Stimulated activated CD4-positive, alpha-beta T cell treated with anti-CD3 and anti-CD28 coated beads, Interleukin-1b, Interleukin-23, amount 100 ng/mL, for 4 hours (primary cell): ENCODE measurements at places on chromosomes 13 and 19.
A peak's percentile ranks its signal among the peaks of the same experiment; 100 is the strongest.

DNA sequence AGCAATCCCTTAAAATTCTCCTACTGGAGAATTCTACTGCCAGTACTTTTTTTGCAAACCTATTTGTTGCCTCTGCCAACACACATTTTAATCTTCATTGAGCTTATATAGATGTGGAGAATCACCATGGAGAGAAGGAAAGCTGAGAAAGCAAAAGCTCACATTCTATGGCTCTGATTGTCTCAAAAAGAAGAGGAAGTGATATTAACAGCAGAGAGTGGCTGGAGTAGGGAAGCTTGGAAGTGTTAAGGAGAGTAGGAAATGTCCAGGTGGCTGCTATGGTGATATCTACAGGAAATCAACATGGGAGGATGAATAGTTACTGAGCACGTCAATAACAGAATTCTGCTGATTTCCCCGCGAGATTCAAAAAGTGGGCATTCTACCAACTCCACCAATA is 78.8 kb upstream of the TDRD3 start:
- no peak for DNase-seq

DNA sequence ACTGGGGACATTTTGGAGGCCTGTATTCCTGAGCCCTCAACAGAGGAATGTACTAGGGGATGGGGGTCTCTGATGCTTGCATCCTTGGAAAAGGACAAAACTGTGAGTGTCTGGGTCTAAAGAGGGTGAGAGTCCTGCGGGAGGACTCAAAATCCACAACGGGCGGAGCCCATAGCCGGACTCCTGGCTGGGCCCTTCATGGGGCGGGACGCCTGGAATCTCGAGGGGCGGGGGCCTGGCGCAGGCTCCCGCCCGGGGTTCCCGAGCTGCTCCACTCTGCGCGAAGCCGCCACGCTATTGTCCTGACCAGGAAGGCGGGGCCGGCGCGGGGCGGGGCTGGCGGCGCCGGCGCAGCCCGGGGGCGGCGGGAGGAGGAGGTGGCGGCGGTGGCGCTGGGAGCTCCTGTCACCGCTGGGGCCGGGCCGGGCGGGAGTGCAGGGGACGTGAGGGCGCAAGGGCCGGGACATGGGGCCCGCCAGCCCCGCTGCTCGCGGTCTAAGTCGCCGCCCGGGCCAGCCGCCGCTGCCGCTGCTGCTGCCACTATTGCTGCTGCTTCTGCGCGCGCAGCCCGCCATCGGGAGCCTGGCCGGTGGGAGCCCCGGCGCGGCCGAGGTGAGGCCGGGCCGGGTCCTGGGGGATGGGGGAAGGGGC is at the start of gene APLP1:
Gene APLP1 (plus strand): TSS at position 403 of the 651 bp plus-strand sequence. CDS start 63 bp downstream, at position 466.
- peak; percentile 63 for DNase-seq

DNA sequence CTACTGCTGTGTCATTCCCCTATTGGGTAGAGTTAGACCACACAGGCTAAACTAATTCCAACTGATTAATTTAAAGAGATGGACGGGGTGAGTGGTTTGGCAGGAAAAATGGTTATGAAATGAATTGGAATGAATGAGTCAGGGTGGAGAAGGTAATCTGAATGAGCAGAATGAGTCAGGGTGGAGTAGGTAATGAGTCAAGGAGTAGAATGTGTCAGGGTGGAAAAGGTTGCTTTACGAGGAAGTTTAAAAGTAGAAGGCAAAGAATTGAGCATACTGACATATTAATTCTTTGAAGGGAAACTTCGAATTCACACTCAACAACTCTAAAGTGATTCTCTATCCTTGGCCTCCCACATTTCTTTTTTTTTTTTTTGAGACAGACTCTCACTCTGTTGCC is 12.7 kb upstream of the ZNF121 start:
- DNase-seq: no peak

- DNase-seq: peak; percentile 51
Observed at GRCh38 chr13:72643311-72643989, 84.0 kb downstream of the MZT1 start.

- DNase-seq: no peak
Observed at GRCh38 chr13:42229287-42229686, 42.7 kb upstream of the AKAP11 start.

- DNase-seq: peak; percentile 16
Observed at GRCh38 chr19:33064458-33064791, 263 bp downstream of the RHPN2 start.

DNA sequence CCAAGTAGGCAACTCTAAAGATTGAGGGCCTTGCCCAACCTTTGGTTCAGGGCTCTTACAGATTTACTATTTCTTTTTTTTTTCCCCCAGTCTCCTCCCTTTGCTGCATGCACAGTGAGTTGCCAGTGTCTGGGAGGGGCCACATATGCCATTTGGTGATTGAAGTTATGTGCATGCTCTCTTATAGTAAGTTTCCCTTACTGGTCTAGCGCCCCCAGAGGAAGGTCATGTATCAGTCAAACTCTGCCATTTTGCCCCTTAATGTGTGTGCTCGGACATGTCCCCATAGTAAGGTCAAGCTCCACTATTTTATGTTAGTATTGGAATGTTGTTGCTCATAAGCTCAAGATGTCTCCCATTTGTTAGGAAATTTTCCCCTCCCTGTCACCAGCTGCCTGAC is 1138.0 kb upstream of the SLC10A2 start:
- no peak for DNase-seq

GRCh38 chr13:49305792-49306425 is 58.2 kb downstream of the CDADC1 start:
- no peak for DNase-seq

DNA sequence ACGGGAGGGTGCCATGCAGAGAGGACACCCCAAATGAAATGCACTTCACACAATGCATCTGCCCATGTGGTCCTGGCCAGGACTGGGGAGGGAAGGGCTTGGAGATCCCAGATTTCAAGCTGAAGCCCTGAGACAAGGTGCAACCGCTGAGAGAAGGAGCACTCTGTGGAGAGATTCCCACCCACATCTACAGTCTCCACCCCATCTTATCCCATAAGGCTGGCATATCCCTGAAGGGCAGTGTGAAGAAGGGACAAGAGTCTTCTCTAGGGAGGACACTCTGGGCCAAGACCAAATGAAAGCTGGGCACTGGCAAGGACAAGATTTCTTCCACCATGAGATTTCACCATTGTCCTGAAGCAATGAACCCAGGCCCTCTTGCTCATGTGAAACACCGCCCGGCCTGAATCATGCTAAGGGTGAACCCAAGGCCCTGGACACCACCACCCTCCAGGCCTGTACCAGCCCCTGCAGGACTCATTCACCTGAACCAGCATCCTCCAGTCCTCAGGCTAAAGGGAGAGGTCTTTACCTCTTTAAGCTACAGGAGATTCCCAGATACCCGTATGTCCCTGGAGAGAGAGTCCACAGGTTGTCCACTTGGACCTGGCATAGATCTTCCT is 20.5 kb downstream of the CEACAM4 start:
- DNase-seq: no peak

GRCh38 chr13:112772929-112773328 is 83.1 kb downstream of the ATP11A start:
- no peak for DNase-seq

DNA sequence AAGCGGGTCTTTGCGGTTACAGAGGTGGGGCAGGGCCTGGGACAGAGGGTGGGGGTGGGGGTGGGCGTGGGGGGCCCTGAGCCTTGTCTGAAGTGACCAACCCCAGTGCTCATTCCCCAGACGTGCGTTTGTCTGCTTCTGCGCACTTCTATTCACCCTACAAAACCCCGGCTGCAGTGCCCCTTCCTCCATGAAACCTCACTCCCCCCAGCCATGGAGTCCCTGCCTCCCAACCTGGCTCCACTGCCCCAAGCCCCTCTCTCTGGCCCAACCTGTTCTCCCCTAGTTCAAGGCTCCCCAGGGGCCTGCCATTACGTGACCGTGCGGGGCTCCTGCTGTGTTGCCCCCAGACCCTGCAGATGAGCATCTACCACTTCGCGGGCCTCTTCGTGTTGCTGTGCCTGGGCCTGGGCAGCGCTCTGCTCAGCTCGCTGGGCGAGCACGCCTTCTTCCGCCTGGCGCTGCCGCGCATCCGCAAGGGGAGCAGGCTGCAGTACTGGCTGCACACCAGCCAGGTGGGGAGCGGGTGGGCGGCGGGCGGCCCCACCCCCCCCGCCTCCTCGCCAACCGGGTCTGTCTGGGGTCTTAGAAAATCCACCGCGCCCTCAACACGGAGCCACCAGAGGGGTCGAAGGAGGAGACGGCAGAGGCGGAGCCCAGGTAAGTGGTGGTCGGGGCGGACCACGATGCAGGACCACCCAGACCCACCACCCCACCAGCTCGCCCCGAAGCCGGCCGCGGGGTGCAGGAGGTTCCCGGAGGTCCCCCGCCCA is 8.2 kb downstream of the GRIN3B start:
- no peak for DNase-seq

- no peak for DNase-seq
Observed at GRCh38 chr13:96700657-96701056, 293.6 kb downstream of the OXGR1 start.

DNA sequence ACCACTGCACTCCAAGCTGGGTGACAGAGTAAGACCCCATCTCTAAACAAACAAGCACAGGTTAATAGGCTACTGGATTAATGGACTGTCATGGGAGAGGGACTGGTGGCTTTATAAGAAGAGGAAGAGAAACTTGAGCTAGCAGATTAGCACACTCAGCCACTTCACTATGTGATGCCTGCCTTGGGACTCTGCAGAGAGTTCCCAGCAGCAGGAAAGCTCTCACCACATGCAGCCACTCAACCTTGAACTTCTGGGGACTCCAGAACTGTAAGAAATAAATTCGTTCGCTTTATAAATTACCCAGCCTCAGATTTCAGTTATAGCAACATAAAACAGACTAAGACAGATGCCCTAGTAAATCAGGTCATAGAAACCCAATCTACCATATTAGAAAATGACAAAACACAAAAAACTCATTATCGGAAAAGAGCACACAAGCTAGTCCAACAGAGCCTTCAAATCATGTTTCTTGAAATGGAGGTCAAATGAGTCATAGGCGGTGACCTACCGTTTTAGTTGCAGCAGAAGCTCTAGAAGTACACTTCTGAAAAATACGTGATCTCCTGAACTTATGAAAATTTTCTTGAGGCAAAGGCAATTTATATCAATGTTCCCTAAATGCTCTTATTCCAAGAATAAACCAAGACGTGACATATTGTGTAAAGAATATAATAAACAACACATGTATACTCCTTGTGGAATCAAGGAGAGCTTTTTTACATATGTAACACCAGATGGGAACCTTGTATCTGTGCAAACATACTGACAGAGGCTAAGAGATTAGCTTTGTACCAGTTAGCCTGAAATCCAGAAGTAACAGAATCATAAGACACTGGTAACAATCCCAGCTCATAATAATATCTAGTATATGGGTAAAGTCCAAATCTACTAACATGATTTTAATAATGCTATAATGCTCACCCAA is 340.9 kb upstream of the SGCG start:
- DNase-seq: no peak

GRCh38 chr19:18023622-18024251 is 15.8 kb downstream of the ARRDC2 start:
- DNase-seq: peak; percentile 41

GRCh38 chr19:6733338-6734095 is 3.9 kb downstream of the GPR108 start:
- no peak for DNase-seq

DNA sequence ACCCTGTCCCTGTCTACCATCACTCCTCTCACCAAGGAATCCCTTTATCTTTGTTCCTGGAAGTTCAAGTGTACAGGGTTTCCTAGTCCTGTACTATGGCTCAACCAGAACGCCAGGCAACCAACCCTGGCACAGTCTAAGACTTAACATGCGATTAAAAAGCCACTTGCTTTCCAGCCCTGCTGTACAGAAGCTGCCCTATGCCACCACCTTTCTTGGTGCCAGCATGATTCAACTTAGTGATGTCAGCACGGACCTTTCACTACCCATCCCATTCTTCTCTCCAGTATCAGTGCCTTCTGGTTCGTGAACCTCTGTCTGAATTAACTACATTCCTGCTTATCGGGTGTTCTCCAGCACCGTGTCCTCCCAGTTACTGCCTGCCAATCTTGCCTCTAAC is 151.1 kb downstream of the KLF12 start:
- no peak for DNase-seq

GRCh38 chr19:2269244-2270156 is 12.5 kb downstream of the PEAK3 start:
- peak; percentile 99 for DNase-seq

DNA sequence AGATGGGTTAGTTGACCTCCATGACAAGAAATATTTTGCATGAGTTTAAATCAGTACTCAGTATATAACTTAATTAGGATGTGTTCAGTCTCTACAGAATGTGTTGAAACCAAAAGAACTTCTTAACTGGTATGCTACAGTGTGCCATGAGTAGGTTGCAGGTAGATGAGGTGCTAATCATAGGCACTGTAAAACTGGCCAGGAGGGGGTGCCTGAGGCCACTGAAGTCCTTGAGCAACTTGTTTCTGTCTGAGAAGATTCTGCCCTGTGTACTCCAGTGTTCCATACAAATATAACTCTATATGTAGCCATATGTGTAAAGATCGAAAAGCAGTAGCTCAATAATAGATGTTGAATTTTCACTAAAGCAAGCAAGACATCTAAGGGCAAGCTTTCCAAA is 549.2 kb upstream of the KLF12 start:
- no peak for DNase-seq

DNA sequence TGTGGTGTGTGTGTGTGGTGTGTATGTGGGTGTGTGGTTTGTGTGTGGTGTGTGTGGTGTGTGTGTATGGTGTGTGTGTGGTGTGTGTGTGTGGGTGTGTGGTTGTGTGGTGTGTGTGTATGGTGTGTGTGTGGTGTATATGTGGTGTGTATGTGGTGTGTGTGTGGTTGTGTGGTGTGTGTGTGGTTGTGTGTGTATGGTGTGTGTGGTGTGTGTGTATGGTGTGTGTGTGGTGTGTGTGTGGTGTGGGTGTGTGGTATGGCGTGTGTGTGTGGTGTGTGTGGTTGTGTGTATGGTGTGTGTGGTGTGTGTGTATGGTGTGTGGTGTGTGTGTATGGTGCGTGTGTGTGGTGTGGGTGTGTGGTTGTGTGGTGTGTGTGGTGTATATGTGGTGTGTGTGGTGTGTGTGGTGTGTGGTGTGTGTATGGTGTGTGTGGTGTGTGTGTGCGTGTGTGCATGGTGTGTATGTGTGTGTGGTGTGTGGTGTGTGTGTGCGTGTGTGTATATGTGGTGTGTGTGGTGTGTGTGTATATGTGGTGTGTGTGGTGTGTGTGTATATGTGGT is 8.7 kb downstream of the SHISA7 start:
- no peak for DNase-seq

DNA sequence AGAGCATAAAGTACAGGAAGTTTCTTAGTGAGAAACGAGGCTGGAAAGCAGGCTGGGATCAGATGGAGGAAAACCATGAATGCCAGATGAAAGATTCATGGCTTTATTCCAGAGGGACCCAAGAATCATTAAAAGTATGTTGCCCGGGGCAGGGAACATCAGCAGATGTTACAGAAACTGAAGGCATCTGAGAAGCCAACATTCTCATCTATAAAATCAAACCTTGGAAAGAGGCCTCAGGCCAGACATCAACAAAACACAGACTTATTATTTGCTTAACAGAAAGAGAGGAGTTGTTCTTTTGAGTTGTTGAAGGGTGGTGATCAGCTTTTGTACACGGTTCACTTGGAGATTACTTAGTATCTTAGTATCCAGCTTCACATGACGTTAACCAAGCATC is 543.6 kb downstream of the RFC3 start:
- DNase-seq: no peak

- DNase-seq: no peak
Observed at GRCh38 chr19:45767410-45767880, 1.6 kb downstream of the SIX5 start.
